ENCODE measurements at places on chromosomes 2 and 18.

GRCh38 chr2:27754138-27754588 lies 17.4 kb upstream of the MRPL33 start:
- peak; percentile 68 for DNase-seq

GRCh38 chr2:10494351-10495066 lies 46.4 kb upstream of the ODC1 start:
- DNase-seq = no peak

- no peak for DNase-seq
Measured at GRCh38 chr2:104415284-104415683, 438.6 kb upstream of the POU3F3 start.

GRCh38 chr2:189595417-189595816 lies 14.8 kb upstream of the SLC40A1 start:
- DNase-seq = no peak

DNA sequence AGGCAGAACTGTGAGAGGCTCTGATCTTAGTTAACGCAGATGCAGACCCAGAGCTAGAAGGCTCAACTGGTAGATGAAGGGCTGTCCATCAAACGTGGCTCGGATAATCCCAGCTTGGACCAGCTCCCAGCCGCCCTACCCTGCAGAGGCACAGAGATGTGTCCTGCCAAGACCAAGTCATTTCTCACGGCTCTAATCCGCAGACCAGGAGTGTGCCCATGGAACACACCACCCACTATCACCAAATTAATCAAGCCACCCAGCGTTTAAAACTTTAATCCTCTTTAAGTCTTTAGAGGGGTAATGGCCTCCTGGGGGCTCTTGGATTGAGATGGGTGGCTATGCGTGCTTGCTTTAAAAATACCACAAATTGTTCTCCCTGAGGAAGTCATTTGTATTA lies 17.5 kb downstream of the LYPD1 start:
- no peak for DNase-seq

DNA sequence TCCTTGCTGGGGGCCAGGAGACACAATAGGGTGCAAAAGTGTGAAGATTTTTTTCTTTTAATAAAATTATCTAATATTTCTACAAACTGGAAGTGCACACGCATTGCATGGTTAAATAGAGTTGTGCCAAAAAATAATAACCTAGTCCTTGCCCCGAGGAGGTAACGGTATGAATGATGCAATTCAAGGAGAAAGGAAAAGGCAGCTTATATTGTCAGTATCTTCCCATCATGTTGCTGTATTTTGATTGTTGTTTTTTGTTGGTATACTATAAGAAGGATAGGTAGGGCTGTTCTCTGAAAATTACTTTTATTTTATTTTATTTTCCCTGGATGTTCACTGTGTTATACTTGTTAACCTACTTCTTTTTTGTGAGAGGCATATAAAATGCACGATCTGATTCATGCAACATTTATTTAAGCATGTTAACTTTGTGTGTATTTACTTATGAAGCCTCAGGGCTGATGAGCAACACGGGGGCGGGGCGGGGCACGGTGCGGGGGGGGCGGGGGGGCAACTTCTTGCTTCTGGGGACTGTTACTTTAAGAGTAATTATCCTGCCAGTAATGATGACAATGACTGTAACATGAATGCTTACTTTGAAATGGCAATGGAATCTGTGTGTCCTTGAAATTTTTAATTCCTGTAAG lies 118.6 kb downstream of the AQP4 start:
- DNase-seq = no peak

GRCh38 chr2:237441605-237442274 lies 27.8 kb upstream of the COL6A3 start:
- no peak for DNase-seq

GRCh38 chr2:169446452-169446851 lies 32.8 kb upstream of the BBS5 start:
- no peak for DNase-seq

DNA sequence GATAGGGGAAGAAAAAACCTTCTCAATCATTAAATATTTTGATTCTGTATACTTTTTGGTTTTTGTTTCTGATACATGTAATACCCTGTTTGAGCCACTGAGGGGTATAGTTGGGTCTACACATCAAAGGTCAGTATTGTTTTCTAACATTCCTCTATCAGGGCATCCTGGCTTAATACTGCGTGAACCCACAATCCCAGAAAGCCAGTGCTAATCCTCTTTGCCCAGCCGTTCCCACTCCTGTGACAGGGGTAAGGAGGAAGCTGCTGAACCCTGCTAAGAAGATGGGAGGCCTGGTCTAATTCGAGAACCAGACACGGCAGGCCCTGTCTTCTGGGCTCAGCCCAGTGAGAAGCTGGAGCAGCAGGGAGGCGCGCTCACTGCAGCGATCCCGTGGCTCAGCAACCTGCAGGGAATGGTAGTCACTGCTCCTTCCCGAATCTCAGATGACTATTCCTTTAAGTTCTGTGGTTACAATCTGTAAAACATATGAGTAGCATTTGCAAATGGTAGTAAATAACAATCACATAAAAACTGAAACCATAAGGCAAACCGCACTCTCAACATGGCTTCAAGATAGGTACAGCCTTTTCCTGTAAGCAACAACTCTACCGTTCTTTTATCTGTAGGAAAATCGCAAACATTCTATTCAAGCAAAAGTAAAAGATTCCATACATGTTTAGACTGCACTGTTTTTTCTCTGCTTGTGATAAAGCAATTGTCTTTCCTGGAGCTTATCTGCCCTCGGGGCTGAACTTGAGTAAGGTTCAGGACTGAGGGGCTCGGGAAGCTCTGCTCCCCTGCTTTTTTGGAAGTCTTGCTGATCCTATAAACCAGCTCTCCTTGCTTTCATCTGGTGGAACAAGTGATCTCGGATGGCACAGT lies 87.0 kb downstream of the EPB41L3 start:
- no peak for DNase-seq

DNA sequence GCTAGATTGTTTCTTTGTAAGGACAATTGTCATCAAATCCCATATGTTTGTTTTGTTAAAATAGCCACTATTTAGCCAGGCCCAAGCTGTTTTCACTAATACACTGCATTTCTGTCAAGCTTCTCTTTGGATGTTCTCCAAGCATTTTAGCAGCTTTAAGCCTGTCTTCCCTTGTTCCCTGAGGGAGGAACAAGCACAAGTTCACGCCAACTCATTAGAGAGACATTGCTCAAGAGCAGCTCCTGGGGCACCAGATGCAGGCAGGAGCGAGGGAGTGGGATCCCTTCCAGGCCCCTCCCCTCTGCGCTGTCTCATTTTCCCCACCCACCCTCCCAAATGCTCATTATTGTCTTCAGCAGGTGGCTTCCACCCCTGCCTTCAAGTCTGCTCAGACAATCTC lies 32.6 kb upstream of the PPP3R1 start:
- peak; percentile 38 for DNase-seq
